Neural crest cell (in vitro differentiated cells): ENCODE measurements at places on chromosomes 13 and 19. TPM values are rescaled to one million over a fixed set of nuclear protein-coding genes. Genes with fewer than 3 reads are reported as not detected.

Gene FCER2
- total RNA-seq = not detected in 2 replicates

Gene CD70
- total RNA-seq = 0.41 TPM in 1 of 2 replicates, not detected in the other

Gene TRIM28
- 964 and 1,000 TPM in 2 replicates for total RNA-seq

Gene CYP2A6
- not detected in 2 replicates for total RNA-seq

Gene AP1M2
- not detected in 2 replicates for total RNA-seq
